ENCODE measurements at places on chromosomes 1 and 21.

GRCh38 chr1:59445040-59445439 is 148.1 kb downstream of the FGGY start:
- DNase-seq: no peak

DNA sequence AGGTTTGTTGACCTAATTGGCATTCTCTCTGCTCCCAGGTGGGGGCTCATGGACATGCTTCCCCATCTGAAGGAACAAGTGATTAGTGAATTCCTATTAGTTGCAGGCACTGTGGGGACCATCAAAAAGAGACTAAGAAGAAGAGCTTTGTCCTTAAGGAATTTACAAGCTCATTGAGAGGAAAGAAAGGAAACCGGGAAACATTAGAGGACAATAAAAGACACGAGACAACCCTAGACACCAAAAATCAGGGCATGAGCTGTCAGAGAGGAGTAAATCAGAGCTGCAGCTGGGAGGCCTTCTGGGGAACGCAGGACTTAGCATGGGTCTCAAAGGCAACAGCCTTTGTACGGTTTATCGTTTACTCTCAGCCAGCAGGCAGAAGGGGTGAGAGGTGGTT is 45.1 kb downstream of the BACE2 start:
- DNase-seq: no peak

DNA sequence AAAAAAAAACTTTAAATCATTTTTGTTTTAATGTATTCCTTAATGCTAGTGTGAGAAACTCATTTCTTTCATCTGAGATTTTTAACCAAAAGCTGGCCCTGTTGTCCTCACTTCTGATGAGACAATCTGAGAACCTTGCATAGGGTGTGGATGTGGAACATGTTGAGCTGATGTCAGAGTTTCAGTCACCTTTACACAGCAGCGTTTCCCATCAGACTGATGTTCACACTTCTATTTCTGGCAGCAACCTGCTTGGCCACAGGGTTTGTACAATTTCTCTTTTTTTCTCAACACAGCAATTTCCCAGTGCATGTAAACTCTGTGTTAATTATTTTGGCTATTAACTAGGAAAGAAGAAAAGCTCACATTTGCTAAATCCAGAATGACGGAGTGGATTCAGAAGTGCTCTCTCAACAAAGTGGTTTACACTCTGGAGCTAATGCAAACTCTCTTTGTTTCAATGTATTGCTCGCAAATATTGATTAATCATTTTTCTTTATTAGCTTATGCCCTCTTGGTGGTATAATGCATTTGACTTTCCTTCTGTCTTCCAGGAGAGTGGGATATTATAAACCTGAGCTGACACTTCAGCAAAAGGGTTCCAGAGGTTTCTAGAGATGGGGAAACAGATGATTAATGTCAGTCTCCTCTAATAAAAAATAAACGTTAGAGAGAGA is 70.5 kb upstream of the HSPA13 start:
- DNase-seq: no peak

GRCh38 chr1:160374306-160375110 is 7.6 kb downstream of the NHLH1 start:
- no peak for DNase-seq

DNA sequence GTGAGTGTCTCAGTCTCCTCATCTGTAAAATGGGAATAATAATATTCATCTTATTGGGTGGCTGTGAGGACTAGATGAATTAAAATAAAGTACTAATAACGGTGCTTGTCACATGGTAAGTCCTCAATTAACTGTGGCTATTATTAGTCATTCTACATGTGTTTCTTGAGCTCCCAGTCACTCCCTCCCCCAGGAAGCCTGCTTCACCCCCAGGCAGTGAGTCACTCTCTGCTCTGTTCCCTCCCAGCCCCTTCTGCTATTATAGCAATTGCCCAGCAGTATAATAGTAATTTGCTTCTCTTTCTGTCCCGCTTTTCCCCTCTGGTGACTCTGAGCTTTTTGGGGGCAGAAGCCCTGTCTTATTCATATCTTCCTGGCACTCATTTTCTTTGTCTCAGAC is 102.0 kb downstream of the BEND5 start:
- DNase-seq: no peak

DNA sequence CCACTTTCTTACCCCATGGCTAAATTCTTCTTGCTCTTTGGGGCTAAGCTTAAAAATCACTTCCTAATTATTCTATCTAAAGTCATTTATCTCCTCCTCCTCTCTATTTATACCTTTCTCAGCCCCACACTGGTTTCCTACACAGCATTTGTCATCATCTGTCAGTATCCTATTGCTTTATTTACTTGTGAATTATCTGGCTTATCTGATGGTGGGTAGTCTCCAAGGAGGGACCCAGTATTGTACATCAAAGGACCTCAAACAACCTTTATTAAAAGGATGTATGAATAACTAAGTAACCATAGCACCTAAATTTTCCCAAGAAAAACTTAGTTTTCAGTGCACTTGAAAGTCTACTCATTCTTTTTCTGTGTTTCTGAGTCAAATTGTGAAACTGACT is 332.7 kb upstream of the SNX7 start:
- no peak for DNase-seq

- peak; percentile 16 for DNase-seq
Measured at GRCh38 chr1:153638261-153638660, 4.4 kb downstream of the CHTOP start.

DNA sequence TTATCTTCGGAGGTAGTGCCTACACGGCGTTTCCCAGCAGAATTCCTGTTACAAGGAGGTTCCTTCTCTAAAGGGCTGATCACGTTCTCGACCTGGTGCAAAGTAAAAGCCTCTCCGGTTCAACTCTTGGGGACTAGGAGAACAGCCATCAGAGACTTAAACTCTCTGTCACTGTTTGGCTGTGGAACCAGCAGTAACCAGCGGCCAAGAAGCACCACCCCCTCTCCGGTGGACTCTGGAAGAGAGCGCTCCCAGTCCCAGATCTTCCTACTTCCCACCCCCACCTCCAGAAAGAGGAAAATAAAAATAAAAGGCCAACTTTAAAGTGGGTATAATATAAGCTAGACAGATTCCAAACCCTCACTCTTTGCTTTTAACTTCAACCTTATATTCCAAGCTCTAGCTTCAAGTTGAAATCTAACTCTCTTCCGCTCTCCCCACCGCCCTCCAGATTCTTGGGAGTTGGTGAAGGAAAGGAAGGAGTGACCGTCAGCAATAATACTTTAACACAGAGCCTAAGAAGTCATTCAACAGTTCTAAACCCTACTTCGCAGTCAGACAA is 2.9 kb downstream of the BRINP3 start:
- DNase-seq: no peak

DNA sequence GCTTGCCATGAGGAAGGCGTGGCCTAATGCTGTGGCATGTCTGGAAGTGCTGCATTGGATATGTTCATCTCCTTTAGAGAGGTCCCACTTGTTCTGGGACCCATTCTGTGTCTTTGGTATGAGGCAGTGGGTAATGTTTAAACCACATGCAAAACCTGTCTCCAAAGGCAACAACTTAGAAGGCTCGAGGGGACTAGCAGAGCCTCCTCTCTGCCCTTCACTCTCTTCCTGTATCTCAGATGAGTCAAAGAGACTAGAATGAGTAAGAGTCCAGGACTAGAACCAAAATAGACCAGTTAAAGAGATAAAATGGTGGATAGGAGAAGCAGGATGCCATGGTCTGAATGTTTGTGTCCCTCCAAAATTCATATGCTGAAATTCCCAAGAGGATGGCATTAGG is 220.8 kb upstream of the KIAA0040 start:
- DNase-seq: no peak

- DNase-seq: no peak
Measured at GRCh38 chr1:108000620-108001111, 35.7 kb upstream of the VAV3 start.

GRCh38 chr1:225908013-225908640 is 15.9 kb downstream of the PYCR2 start:
- no peak for DNase-seq

DNA sequence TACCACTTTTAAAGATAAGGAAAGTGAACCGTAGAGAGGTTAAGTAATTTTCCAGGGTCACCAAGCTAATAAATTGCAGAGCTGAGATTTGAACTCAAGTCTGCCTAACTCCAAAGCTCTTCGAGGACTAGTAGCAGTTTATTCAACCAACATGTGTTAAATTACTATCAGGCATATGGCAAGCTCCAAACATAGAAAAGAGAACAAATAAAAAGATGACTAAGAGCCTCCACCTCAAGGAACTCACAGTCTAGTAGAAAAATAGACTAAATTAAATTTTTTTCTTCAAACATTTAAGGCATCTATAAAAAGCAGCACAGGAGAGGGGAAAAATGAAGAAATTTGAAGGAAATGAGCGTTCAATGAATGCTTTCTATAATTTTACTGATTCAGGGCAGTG is 22.2 kb downstream of the SLC9C2 start:
- no peak for DNase-seq

- DNase-seq: no peak
Measured at GRCh38 chr1:192550922-192551534, 24.5 kb upstream of the RGS1 start.

- no peak for DNase-seq
Measured at GRCh38 chr21:31135531-31136184, 97.4 kb upstream of the KRTAP19-8 start.

DNA sequence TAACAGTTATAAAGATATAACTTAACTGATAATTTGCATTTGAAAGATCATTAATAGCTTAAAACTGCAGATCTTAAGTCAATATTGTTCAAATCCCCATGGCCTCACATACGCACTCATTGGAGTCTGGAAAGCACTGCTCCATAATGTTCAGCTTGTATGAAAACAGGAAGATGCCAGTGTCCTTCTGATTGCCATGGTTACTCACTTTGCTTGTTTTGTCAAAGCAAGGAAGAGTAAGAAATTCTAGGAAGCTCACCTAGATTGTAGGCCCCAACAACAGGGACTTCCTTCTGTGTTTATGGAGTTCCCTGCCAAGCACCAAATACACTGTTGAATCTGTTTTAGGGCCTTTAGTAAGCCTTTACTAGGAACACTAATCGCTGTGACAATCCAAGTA is 10.9 kb downstream of the GAS5 start:
- no peak for DNase-seq

DNA sequence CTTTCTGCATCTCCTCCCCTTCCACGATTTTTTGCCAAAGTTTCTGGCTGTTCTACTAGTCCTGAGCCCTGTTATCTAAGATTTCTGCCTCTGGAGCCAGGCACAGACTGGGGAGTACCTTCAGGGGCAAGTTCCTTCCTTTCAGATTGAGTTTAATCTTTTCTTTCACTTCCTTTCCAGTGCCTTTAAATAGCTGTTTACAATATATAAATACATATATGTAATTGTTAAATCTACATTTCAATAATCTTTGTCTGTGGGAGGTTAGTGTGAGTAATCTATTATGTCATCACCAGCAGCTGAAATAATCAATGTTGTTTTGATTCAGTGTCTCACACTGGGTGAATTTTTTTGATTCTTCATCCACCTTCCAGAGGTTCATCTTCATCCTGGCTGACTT is 31.8 kb downstream of the DIPK1A start:
- DNase-seq: no peak

DNA sequence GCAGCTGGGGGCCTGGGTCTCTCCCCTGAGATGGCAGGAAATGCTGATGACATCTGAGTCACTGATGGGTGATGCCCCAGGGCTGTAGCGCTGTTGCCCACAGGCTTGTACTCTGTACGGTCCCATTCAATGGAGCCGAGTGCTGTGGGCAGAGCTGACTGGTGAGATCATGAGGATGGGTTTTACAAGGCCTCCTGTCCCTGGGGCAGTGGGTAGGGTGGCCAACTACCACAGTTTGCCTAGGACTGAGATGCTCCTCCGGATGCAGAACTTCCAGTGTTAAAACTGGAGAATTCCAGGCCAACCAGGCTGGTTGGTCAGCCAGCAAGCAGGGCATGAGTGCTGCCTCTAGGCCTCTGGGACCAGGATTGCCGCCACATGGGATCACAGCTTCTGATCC is 9.2 kb downstream of the PHLDA3 start:
- DNase-seq: no peak

DNA sequence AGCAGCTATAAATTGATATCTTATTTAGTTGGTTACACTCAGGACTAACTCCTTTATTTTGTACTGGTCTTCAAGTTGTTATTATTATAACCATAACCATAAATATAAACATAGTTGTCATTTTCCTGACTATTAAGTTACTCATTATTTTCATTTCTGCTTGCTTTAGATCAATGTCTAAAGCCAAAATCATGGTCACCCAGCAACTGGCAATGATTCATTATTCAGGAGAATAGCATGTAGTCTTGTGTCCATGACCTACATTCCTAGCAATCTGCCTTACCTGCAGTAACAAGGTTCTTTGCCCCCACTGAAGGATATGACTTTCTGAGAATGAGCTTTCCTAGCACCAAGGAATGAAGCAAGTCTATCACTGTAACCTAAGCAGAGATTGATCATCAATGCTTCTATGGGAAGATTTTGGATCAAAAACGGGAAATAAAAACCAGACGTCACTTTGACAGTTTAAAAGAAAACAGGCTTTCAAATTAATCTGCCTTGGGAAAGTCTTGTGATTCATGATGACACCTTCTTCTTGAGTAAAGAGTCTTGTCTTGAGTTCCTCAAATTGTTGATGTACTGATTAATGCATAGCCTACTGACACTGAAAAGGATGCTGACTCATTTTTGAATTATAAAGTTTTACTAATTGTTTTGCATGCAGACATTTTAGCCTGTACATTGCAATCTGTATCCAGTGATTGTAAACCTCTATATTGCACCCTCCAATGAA is 203.3 kb upstream of the IVNS1ABP start:
- DNase-seq: no peak
